ENCODE measurements at places on chromosomes 16 and 17.

DNA sequence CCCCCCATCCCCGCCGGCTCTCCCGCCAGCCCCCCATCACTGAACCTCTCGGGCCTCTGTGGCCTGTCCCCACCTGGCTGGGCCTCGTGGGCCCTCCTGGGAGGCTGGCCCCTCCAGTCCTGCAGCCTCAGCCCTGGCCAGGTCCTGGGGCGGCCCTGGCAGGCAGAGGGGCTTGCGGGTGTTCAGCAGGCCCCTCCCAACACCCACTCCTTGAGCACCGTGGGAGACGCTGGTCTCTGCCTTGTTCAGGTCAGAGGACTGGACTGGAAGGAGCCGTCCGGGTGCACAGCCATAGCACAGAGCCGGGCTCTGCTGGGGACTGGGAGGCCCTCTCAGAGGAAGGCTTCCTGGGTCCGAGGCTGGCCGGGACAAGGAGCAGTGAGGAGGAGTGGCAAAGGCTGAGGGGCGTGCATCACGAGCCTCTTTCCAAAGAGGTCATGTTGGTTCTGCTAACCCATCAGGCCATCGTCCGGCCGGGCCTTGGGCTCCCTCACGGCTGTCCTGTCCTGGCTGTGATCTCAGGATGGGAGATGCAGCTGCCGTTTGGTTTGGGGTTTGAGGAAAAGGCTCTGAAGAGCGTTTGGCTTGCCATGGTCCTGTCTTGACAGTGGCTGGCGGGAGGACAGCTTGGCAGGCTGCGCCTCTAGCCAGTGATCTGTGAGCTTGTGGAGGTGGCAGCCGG, 6.3 kb upstream of the PABPN1L start:
- DNase-seq, result no peak

- no peak for DNase-seq
Measured at GRCh38 chr16:51853586-51853985, 693.4 kb downstream of the TOX3 start.

GRCh38 chr16:23252310-23252709, 49.8 kb upstream of the SCNN1B start:
- no peak for DNase-seq

GRCh38 chr16:50403491-50403890, 34.7 kb upstream of the BRD7 start:
- DNase-seq, result no peak

- DNase-seq, result no peak
Measured at GRCh38 chr17:4634976-4635375, 6.5 kb downstream of the ALOX15 start.

- DNase-seq, result no peak
Measured at GRCh38 chr17:16583781-16584180, 14.8 kb upstream of the ZNF287 start.

DNA sequence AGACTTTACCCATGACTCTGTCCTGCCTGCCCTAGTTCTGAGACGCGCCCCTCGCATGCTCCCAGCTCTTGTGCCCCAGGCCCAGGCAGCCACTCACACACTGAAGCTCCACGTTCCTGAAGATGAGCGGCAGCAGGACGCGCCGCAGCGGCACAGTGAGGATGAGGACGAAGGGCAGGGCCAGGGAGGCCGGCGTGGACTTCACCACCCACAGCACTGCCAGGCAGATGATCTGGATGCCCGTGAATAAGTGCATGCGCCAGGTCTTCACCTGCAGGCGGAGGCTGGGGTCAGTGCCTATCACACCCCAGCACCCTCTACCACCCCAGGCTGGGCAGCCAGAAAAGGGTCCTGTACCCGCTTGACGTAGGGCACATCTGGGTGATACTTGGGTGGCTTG, 16.9 kb downstream of the SLC4A1 start:
- no peak for DNase-seq

DNA sequence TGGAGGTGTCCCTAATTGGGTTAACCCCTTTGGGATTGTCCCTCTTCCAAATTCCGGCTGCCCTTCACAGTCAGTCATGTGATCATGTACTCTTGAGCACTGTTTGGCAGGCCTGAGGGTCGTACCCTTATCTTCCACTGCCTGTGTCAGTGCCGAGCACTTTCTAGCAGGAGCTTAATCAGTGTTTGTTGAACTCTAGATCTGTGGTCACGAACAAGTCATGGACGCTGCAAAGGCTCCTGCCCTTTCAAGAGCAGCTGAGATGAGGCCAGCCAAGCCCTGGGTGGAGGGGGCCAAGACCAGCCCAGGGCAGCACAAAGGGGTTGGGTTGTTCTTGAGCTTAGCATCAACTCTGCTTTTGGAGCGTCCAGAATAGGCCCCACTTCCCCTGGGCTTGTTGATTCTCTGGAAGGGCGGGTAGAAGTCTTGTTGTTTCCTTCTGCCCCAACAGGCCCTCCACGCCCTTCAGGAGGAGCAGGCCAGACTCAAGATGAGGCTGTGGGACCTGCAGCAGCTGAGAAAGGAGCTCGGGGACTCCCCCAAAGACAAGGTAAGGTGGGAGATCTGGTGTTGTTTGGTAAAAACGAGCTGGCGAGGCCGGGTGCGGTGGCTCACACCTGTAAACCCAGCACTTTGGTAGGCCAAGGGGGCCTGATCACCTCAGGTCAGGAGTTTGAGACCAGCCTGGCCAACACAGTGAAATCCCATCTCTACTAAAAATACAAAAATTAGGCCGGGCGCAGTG, 5.3 kb downstream of the IFI35 start:
- no peak for DNase-seq

- no peak for DNase-seq
Measured at GRCh38 chr16:1642148-1642547, 30.0 kb downstream of the CRAMP1 start.

- DNase-seq, result no peak
Measured at GRCh38 chr17:51951741-51952140, 206.8 kb downstream of the CA10 start.

GRCh38 chr17:68759343-68760140, 158.4 kb upstream of the FAM20A start:
- DNase-seq, result peak; percentile 11

- DNase-seq, result no peak
Measured at GRCh38 chr17:81274471-81274855, 20.6 kb downstream of the SLC38A10 start.

DNA sequence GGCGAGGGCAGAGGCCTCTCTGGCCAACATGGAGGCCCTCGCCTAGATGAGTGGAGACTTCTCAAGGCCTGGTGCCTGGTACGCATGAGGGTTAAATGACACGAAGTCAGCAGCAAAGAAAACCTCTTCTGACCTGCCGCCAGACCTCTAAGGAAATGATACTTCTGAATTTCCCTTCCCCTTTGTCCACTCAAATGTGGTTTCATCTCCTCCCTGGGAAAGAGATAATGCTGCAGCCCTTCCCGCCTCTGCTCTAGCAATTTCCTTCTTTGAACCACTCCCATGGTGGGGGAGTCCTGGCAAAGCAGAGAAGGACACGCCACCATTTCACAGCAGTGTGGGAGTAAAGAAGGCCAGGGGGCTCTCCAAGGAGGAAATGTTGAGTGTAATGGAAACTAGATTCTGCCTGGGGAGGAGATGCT, 65.7 kb upstream of the BCAR1 start:
- no peak for DNase-seq

DNA sequence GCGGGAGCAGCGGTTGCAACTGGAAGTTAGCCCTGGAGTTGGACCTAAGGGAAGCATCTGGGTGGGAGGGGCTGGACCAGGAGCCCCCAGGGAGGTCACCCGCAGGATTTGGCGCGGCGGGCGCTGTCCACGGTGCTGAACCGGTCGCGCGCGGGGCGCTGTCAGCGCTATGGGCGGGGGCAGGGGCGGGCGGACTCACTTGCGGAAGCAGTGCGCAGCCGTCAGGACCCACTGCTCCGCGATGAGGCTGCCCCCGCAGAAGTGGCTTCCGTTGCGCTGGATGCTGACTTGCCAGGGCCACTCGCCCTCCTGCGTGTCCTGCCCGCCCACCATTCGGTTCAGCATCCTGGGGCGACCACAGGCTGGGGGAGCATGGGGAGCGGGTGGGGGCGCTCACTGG, 4.5 kb downstream of the PRSS27 start:
- DNase-seq, result peak; percentile 83

DNA sequence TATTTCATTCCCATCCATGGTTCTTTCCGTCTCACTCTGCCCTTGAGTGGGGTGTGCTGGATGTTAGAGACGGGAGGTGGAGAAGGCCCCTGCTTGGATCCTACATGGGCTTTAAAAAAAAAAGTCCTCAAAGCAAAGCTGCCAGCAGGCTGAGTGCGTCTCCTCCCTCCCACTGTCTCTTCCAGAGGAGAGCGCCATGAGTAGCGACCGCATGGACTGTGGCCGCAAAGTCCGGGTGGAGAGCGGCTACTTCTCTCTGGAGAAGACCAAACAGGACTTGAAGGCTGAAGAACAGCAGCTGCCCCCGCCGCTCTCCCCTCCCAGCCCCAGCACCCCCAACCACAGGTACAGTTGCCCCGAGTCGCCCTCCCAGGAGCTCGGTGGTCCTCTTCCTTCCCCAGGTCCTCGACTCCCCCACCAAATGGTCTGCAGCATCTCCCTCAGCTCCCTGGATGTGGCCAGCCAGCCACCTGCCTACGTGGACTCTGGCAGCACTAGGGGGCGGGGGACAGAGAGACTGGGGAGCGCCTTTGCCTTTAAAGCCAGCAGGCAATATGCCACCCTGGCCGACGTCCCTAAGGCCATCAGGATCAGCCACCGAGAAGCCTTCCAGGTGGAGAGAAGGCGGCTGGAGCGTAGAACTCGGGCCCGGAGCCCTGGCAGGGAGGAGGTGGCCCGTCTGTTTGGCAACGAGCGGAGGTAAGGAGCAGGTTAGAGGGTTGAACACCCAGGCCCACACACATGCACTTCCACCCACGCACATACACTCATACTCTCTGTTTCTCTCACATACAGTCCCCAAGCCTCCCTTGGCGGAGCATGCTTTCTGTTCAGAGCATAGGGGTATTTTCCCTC, 68.2 kb downstream of the PLD6 start:
- DNase-seq, result no peak

GRCh38 chr17:80116276-80116920, 15.0 kb downstream of the GAA start:
- DNase-seq, result no peak

GRCh38 chr17:19579867-19580565, 46.4 kb downstream of the SLC47A1 start:
- peak; percentile 2 for DNase-seq

DNA sequence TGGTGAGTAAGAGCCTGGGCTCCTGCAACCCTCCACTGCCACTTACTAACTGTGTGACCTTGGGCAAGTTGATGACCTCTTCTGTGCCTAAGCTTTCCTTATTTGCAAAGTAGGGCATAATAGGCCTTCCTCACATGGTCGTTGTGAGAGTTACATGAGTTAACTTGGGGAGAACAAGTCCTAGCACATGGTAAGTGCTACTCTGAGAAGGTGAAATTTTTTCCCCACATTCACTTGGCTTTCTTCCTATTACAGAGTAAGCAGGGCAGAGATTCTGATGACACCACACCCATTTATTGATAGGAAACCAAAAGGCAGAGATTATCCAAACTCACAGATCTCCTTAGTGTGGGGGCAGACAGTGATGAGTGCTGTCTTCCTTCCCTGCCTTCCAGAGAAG, 1.6 kb downstream of the KCNH4 start:
- no peak for DNase-seq

GRCh38 chr16:2039274-2040031, 8.2 kb downstream of the NTHL1 start:
- no peak for DNase-seq

DNA sequence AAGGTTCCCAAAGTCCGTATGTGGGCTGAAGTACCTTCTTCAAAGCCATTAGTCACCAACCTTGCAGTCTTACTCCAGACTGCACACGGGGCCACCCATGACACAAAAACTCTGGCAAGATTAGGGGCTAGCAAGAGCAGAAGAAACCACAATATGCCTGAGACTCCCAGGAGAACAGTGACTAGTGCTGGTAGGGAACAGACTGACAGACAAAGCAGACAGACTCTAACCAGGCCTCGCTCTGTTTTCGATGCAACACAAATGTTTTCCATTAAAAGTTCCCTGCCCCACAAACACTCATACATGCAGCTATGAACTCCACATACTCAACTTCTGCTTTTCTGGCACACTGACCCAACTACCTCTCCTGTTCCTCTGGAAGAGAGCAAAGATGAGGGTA, 102.2 kb downstream of the HIC1 start:
- no peak for DNase-seq

Data from CD4-positive, alpha-beta T cell treated with Interleukin-6 for 4 hours (primary cell).